ENCODE measurements at places on chromosomes 3 and 15.
A peak's percentile ranks its signal among the peaks of the same experiment; 100 is the strongest.

- peak; percentile 22 for DNase-seq
These were observed 27.3 kb downstream of the ATOSA start for GRCh38 chr15:52651868-52652267.

- DNase-seq = no peak
These were observed 256.6 kb downstream of the CNTN3 start for GRCh38 chr3:74357881-74358280.

- no peak for DNase-seq
These were observed 50.7 kb downstream of the XYLB start for GRCh38 chr3:38397320-38397719.

DNA sequence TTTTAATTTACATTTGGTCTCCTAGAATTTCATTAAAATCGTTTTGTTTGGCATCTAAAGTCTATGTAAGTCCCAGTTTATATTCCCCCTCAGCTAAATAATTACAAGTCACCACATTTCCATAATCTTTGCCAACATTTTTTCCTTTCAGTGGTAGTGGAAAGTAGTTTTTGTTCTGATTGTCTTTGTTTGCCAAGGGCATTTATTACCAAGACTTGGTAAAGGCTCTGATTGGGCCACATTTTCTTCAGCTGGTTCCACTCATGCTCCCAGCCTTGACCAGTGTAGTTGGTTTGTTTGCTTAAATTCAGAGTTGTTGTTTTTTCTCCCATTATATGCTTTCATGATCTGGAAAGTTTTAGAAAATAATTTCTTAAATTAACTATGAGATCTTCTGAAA, 153.4 kb upstream of the MME start:
- DNase-seq = no peak

DNA sequence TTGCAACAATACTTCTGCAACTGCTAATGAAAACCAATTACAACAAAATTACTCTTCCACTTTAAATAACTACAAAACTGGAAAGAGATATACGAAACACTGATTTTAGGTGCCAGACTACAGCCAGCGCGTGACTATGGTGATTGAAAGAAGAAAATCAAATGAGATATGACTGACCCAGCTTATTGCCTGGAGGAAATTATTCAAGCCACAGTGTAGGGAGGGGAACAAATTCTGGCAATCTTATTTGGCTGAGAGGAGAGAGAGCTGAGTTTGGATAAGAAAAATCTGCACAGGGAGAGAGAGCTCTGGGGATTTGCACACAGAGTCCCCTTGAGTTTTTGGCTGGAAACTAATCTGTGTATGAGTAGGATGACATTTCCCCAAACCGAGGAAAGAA, 470.3 kb upstream of the FRG2C start:
- DNase-seq = no peak

GRCh38 chr3:130377960-130378676, 32.6 kb downstream of the COL6A5 start:
- DNase-seq = no peak

DNA sequence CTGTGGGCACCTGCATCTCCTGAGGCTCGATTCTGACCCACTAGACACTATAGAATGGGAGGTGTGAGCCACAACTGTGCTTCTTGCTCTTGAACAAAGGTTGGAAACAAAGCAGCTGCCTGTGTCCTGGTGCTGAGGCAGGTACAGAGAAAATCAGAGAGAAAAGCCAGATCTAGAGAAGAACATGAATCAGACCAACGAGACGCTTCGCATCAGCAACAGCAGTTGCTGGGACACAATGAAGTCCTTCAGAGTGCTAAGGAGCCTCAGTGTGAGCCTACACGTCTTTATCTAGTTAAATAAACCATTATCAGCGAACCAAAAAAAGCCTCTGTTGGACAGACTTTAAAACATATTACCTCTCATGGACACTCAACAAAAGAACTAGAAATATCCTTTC, 86.3 kb upstream of the MEX3B start:
- no peak for DNase-seq

DNA sequence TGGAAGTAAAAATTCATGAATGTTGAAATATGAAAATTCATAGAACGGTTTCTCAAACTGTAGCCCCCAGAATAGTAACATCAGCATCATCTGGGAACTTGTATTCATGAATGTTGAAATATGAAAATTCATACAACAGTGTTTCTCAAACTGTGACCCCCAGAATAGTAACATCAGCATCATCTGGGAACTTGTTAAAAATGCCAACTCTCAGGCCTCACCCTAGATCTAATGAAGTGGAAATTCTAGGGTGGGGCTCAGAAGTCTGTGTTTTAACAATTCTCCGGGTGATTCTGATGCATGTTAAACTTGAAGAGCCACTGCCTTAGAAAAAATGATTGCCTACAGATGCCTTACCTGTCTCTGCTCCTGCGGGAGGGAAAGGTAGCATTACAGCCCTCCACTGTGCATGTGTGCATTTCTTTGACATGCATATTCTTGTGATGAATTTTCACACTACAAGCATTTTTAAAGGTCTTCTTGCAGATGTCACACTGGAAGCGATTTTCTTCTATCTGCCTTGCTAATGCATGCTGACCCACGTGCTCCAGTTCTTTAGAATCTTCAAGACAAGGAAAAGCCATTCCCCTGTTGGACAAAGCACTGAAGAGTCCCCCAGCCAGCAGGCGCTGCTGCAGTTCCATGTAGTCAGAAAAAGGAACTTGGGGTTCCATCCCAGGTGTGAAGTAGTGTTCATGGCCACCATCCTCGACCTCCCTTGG, 21.7 kb downstream of the BNC1 start:
- DNase-seq = no peak
